ENCODE measurements at places on chromosomes 4 and X.

GRCh38 chr4:38230121-38230801 lies 270.1 kb downstream of the PTTG2 start:
- DNase-seq: no peak

GRCh38 chr4:38614231-38614630 lies 49.8 kb upstream of the KLF3 start:
- DNase-seq: no peak

DNA sequence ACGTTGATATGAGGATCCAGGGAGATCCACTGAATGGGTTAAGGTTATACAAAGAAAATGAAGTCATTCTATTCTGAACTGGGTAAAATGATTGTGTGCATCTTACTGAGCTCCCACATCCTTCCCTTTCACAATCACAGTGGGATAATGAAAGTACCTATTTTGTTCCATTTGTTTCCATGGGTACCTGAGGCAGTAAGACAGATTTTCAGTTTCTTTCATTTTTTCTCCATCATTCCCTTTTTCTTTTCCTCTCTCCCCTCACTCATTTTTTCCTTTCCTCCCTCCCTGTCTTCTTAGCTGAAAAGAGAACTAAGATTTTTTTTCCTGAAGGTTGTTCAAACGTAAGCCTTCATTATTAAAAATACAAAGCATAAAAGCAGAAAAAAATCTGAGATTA lies 4.6 kb downstream of the GRIA2 start:
- no peak for DNase-seq

- DNase-seq: no peak
Observed at GRCh38 chrX:11398785-11399184, 105.6 kb downstream of the AMELX start.

- no peak for DNase-seq
Observed at GRCh38 chrX:5646818-5647217, 581.8 kb downstream of the NLGN4X start.

DNA sequence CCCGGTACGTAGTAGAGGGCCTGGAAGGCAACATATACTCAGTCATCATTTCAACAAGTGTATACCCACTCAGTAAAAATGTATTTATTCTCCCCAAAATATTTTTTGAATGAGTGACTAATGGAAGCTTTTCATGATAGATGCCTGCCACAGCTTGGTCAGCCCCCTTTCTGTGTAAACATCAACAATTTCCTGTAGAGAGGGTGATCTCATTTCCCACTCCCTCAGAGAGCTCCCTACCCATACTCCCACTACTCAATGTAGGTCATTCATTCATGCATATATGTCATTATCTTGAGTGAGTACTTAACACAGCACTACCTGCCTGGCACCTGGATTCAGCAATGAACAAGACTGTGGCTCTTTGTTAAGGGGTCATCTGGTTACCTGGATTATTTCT lies 81.9 kb downstream of the STK32B start:
- no peak for DNase-seq

DNA sequence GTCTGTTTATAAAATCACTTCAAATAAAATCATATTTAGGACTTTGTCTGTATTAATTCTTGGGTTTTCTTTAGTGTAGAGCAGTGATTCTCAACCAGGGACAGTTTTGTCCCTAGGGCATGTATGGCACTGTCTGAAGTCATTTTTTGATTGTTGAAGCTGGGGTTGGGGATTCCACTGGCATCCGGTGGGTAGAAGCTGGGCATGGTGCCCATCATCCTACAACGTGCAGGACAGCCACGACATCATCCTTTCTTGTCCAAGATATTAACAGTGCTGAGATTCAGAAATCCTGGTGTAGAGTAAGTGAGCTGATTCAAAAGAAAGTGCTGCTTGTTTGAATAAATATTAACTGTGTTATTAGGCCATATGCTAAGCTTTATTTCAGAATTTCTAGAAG lies 28.6 kb downstream of the DCLK2 start:
- no peak for DNase-seq

DNA sequence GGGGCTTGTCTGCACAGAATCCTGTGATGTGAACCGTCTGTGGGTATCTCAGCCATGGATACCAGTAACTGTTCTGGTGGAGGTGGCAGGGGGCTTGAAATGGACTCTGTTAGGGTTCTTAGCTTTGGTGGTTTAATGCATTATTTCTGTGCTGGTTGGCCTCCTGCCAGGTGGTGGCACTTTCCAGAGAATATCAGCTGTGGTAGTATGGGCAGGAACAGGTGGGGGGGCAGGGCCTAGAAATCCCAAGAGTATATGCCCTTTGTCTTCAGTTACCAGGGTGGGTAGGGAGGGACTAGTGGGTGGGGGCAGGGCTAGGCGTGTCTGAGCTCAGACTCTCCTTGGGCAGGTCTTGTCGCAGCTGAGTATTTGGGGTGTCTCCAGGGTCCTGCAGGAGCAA lies 106.7 kb downstream of the KIT start:
- no peak for DNase-seq

DNA sequence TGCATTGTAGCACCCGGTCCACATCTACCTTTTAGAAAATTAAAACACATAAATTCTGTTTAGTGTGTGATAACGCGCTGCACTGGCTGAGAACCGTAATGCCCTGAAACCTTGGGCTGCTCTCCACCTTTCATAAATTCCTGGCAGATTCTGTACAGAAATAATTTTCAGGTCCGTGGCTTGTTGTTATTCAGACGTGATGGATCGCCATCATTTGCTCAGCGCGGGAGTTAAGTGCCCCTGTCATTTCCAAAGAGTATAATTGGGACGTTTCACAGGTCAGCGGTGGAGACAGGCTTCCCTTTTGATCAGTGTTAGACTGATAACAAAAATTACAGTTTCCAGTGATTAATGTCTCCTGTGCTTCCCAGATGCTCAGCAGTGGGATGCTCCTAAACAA lies 16.5 kb downstream of the UVSSA start:
- no peak for DNase-seq

DNA sequence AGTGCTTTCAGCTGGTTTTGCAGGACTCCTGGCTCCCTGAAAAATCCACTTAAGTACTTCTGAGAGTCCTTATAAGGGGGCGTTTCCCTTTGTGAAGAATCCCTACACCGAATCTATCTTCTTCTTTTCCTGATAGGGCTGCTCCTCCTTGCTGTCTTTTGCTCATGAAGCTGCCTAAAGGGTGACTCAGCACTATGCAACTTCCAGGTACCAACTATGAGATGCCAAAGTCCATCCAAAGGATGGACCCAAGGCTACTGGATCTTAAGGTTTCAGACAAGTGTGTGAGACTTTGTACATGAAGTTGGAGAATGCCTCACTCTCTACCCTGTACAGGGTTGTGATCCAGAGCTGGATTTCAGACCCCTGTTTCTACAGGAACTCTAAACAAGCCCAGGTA lies 485.0 kb upstream of the FAT1 start:
- no peak for DNase-seq

GRCh38 chr4:128560754-128561495 lies 248.6 kb upstream of the JADE1 start:
- DNase-seq: no peak

- DNase-seq: peak; percentile 52
Observed at GRCh38 chrX:107672955-107673378, 44.7 kb downstream of the PRPS1 start.

DNA sequence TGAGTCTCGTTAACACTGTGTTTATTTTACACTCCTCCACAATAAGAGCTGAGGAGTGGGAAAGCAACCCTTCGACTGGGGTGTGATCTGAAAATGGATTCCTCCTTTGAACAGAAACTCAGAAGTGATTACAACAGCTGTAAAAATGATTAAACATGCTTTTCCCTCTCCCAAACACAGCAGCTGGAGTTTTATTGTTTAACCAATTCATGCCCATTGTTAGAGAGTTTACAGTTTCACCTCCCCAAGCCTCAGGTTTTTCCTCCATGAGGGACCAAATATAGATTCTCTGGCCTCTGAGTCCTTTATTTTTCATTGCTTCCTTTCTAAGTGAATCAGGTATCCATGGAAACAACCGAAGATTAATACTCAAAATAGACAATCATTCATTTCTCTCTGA lies 263.0 kb upstream of the TAPT1 start:
- no peak for DNase-seq

DNA sequence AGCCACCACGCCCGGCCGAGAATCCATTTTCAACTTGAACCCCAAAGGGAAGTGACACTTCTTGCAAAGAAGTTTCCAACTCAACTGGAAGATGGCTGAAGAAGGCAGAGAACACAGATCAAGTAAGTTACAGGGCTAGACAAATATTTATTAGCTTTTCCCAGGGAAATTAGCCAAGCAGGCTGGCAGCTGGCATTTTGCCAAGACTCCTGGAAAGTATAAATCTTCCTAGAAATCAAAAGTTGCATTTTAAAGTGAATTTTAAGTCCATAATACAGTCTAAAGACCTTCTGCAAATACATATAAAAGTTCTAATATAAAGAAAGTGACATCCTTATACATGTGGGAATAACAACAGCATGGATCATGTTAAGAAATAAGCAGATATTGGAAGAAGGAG lies 3.4 kb upstream of the MRPL1 start:
- DNase-seq: no peak

DNA sequence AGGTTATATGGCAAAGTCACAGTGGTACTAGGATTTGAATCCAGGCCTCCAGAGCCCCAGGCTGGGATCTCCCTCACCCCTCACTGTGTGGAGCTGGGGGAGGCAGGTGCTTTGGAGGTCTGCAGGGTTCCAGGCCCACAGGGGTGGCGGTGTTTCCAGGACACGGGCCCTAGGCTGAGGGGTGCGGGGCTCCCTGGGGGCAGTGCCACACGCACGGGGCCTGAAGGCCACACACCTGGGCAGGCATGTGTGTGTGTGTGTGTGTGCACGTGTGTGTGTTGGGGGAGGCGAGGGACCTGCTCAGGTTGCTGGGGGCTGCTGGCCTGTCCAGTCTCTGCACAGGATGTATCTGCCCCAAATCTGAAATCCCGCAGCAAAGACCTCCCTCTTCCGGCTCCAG lies 18.8 kb downstream of the SH3TC1 start:
- no peak for DNase-seq

DNA sequence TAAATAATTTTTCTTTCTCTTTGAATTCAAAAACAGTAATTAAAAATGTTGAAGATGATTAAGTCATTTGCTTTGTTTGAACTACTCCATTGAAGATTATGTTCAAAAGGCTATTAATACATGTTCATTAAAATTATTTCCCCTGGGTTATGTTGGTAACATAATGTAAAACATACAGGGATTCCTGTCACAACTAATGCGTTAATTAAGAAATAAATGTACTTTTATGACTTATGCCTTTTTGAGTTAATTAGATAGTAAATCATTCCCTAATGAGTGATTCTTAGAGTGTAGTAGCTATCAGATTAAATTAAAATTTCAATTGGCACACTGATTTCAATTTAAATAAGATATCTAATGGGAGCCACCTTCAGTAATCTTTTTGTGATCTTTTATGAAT lies 549.1 kb downstream of the ANKRD50 start:
- DNase-seq: no peak

- peak; percentile 79 for DNase-seq
Observed at GRCh38 chrX:40132751-40133150, 35.0 kb upstream of the BCOR start.

GRCh38 chr4:67549123-67549522 lies 3.8 kb upstream of the CENPC start:
- peak; percentile 42 for DNase-seq

- DNase-seq: peak; percentile 59
Observed at GRCh38 chrX:45851434-45851991, 650.8 kb upstream of the DIPK2B start.

DNA sequence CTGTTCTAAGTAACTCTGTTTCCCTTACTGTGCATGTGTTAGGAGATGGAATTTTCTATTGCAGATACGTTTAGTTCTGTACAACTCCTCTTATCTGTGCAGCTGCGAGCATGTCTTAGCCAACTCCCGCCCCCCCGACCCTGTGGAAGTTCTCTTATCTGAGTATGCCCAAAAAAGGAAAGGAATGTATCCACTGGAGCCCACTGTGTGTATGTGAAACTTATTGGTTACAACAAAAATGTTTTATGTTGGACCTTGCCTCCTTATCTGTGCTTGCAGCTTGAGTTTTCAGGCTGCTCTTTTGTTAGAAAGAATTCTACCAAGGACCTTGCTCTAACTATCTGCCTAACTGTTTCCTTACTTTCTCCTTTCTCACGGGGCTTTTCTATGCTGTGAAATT lies 24.2 kb upstream of the DCAF8L2 start:
- no peak for DNase-seq

DNA sequence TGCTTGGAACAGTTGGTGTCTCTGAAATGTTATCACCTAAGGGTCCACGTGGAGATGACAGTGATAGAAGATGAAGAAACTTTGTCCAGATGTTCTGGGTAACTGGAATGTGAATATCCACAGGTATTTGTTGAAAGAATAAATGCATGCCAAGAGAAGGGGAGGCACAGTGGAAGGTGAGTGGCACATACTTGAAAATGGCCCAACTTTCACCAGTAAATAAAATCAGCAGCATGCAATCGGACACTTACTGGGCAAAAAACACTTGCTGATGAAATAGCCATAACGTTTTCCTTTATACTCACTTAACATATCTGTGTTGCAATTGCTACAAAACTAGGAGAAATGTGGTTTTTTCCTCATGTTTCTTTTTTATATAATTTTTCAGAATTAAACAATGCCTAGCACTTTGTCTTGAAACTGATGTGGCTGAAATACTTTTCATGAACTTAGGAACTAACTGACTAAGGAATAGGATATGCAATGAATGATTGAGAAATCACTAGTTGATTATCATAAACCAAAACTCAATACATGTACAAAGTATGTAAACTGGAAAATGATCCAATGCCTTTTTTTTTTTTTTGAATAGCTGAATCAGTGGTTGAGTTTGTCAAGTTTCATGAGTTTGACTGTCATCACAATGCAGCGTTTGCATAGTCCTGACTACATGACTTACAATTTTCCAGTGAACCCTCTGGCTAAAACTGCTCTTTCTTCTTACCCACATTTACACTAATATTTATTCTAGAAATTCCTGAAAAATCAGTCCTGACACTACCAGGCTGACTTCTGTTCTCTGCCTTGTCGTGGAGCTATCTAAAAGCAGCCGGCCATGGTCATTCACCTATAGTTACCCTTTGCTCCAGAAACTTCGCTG lies 127.4 kb downstream of the CPE start:
- no peak for DNase-seq

DNA sequence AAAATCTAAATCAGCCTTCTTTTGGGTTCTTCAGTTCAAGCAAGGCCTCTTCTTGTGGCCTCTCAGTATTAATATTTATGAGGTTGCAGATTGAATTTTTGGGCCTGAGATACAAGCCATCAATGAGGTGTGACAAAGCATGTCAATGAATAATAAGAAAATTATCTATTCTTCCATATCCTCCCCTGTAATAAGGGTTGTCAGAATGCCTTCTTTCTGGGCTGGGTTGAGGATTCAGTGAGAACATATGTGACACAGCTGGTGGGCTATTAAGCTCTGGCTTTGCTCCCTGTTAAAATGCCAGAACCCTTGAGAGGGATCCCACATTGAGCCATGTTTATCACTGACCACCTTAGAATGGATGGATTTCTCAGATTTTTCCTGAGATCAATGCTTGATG lies 187.2 kb downstream of the AR start:
- DNase-seq: no peak
